Aorta (tissue), 5 donors: ENCODE measurements at places on chromosomes 3 and 15. TPM values are rescaled to one million over a fixed set of nuclear protein-coding genes. Genes with fewer than 3 reads are reported as not detected.

The AGBL1 gene
- 0.21 TPM for total RNA-seq

The DUOX2 gene
- total RNA-seq: 0.65 TPM

The SRGAP3 gene
- total RNA-seq: 11.7 TPM

The UBAP1L gene
- total RNA-seq: 10.3 TPM

The ROPN1B gene
- not detected for total RNA-seq

The KBTBD13 gene
- total RNA-seq: 1.5 TPM

The MYEF2 gene
- 73.0 TPM for total RNA-seq

The PPIB gene
- 362 TPM for total RNA-seq

The CHRM5 gene
- not detected for total RNA-seq

The SCG5 gene
- total RNA-seq: 3.9 TPM

The COLQ gene
- total RNA-seq: 18.7 TPM

The ARPIN gene
- total RNA-seq: 18.4 TPM

The GOLGA6L10 gene
- total RNA-seq: 2.8 TPM

The TIMP4 gene
- 60.1 TPM for total RNA-seq

The PRRT3 gene
- total RNA-seq: 1.7 TPM

The MLH1 gene
- 28.0 TPM for total RNA-seq

The PRSS50 gene
- total RNA-seq: not detected

The SYNPR gene
- total RNA-seq: not detected

The PPM1M gene
- 26.7 TPM for total RNA-seq

The CCR9 gene
- total RNA-seq: not detected

The ABHD14A gene
- total RNA-seq: 16.0 TPM

The VWA5B2 gene
- total RNA-seq: not detected

The SPINT1 gene
- 3.9 TPM for total RNA-seq

The UBXN7 gene
- 57.1 TPM for total RNA-seq

The ERC2 gene
- total RNA-seq: 0.27 TPM

The XXYLT1 gene
- 15.0 TPM for total RNA-seq

The TRAIP gene
- 2.6 TPM for total RNA-seq

The UBE2E1 gene
- 96.8 TPM for total RNA-seq

The RPSA gene
- total RNA-seq: 479 TPM

The CHST13 gene
- 0.33 TPM for total RNA-seq

The A4GNT gene
- total RNA-seq: not detected

The CCDC39 gene
- 0.60 TPM for total RNA-seq

The GOLGA8R gene
- 6.4 TPM for total RNA-seq

The CRYGS gene
- 3.0 TPM for total RNA-seq

The SLC27A2 gene
- 0.39 TPM for total RNA-seq

The CFAP20DC gene
- 0.39 TPM for total RNA-seq

The CCNL1 gene
- total RNA-seq: 159 TPM

The GP9 gene
- not detected for total RNA-seq

The ANKRD63 gene
- total RNA-seq: not detected

The C2CD4A gene
- total RNA-seq: 0.36 TPM

The HYAL3 gene
- total RNA-seq: 2.2 TPM

The MOBP gene
- 0.23 TPM for total RNA-seq

The BCHE gene
- total RNA-seq: 4.3 TPM

The NLGN1 gene
- 15.5 TPM for total RNA-seq

The COL6A5 gene
- total RNA-seq: not detected

The PTPRG gene
- 150 TPM for total RNA-seq

The TMEM212 gene
- not detected for total RNA-seq

The FRMD5 gene
- total RNA-seq: 0.78 TPM

The CHRNA5 gene
- total RNA-seq: 0.84 TPM

The RPL29 gene
- total RNA-seq: 792 TPM

The ST8SIA2 gene
- total RNA-seq: not detected

The SKOR1 gene
- total RNA-seq: 1.3 TPM

The SCAANT1 gene
- total RNA-seq: not detected

The GASK1A gene
- total RNA-seq: 12.2 TPM

The ALDH1L1 gene
- total RNA-seq: 10.9 TPM

The SLC4A7 gene
- 61.0 TPM for total RNA-seq

The MLF1 gene
- total RNA-seq: 8.8 TPM

The SNRK gene
- 66.9 TPM for total RNA-seq

The BUB1B gene
- total RNA-seq: 0.84 TPM

The CILP gene
- 0.84 TPM for total RNA-seq
